ENCODE measurements at places on chromosomes 7 and 10. TPM values are rescaled to one million over a fixed set of nuclear protein-coding genes. Genes with fewer than 3 reads are reported as not detected.

- no peak for DNase-seq
Measured at GRCh38 chr7:45893996-45894664, 5.8 kb downstream of the IGFBP1 start.

DNA sequence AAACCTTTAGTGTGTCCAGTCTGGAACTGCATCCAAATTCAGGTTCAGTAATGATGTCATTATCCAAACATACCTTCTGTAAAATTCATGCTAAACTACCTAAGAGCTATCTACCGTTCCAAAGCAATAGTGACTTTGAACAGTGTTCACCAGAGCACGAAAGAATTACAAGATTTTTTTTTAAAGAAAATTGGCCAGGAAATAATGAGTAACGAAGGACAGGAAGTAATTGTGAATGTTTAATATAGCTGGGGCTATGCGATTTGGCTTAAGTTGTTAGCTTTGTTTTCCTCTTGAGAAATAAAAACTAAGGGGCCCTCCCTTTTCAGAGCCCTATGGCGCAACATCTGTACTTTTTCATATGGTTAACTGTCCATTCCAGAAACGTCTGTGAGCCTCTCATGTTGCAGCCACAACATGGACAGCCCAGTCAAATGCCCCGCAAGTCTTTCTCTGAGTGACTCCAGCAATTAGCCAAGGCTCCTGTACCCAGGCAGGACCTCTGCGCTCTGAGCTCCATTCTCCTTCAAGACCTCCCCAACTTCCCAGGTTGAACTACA is 694 bp upstream of the FAS start:
- DNase-seq: no peak

- no peak for DNase-seq
Measured at GRCh38 chr10:112950714-112951358, 789 bp downstream of the TCF7L2 start.

GRCh38 chr7:41052201-41052600 is 650.7 kb downstream of the INHBA start:
- no peak for DNase-seq

DNA sequence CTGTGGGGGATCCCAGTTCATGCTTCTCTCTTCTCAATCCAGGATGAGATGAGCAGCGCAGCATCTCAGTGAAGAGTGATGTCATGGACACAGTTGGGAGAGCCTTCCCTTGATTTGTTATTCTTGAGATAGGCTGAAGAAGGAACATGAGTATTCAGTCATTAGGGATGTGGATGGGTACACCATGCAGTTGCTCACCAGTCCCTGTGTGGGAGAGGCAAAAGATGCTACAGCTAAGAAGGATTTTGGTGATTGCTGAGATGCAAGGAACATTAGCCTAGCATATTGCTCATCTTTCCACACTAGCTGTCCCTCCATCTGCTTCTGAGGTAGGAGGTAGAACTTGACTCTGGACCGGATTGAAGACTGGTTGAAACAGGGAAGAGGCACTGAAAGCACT is 179.6 kb downstream of the GALNT17 start:
- no peak for DNase-seq

DNA sequence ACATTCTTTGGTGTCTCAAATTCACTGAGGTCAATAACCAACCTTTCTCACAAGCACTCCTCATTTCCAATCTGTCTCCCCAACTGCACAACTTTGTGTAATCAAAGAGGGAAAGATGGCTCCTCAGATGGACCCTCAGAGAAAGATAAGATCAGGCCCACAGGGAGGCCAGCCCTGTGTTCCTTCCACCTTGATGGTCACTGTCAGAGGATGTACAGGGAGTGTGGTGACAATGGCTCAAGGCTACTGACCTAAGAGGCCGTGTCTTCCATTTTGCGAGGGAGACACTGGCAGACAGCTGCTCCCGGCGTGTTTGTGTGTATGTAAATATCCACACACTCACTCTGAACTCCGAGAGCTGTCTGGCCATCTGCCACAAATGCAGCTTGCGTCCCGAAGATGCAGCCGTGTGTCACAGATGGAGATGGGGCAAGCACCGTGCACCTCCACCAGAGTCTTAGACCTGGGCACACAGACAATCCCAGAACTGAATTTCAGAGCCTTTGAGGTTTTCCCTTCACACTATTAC is 712.1 kb upstream of the NRP1 start:
- DNase-seq: no peak

DNA sequence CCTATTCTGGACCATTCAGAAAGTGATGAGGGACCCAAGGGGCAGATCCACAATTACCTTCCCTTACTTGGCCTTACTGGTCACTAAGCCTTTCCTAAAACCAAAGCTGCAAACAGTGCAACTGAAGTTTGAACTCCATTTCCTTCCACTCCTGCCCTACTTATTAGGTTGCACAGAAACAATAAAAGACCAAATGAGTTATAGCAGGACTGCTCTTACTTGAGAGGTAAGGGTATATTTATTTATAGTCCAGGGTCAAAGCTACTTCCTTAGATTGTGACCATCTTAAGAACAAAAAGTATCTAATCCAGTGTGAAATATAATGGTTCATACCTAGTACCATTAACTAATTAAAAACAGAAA is 27.0 kb downstream of the CDK6 start:
- DNase-seq: no peak

DNA sequence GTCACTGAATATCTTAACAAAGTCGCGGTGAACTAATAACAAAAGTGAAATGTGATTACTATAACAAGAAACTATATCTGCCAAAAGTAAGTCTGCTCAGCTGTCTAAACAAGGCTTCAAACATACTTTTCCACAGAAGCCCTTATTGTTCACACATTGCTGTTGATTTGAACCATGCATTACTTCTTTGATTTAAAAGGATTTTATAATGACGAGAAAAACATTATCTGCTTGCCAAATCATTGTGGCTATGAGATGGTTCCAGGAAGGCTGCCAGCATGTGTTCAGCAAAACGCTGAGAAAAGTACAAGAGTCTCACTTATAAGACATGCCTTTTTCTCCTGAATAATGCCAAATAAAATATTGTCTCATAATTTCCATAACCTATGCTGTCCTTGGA is 24.4 kb downstream of the RNF133 start:
- no peak for DNase-seq

- peak; percentile 48 for DNase-seq
Measured at GRCh38 chr7:77199013-77199966, at the start of gene FGL2. TSS of gene FGL2 (minus strand) at chr7:77199819. CDS start at chr7:77199793, 26 bp downstream.

DNA sequence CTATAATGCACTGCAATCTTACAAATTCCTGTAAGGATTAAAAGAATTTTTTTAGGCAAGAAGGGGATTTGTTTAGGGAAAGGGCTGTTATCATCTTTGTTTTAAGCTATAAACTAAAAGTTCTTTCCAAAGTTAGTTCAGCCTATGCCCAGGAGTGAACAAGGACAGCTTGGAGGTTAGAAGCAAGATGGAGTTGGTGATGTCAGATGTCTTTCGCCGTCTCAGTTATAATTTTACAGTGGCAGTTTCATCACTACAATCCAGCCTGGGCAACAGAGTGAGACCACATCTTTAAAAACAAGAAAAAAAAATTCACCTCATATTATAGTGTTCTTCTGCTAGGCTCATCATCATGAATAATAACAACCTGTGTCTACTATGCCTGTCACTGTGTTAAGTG is 2.1 kb upstream of the TOMM7 start:
- DNase-seq: no peak

GLI3 gene
- total RNA-seq: 0.36 TPM

EN2 gene
- total RNA-seq: not detected

IL6 gene
- total RNA-seq: not detected

ENTPD1 gene
- total RNA-seq: 0.82 TPM

CCDC71L gene
- total RNA-seq: 9.8 TPM

HOGA1 gene
- total RNA-seq: not detected

MYL10 gene
- not detected for total RNA-seq

OPN1SW gene
- not detected for total RNA-seq

Data from CD4-positive, alpha-beta T cell (primary cell).